ENCODE measurements at places on chromosomes 5 and 9.

GRCh38 chr5:114243281-114243971, 118.4 kb upstream of the KCNN2 start:
- no peak for DNase-seq

- no peak for DNase-seq
These were observed 157.0 kb upstream of the RAI14 start for GRCh38 chr5:34499001-34499734.

DNA sequence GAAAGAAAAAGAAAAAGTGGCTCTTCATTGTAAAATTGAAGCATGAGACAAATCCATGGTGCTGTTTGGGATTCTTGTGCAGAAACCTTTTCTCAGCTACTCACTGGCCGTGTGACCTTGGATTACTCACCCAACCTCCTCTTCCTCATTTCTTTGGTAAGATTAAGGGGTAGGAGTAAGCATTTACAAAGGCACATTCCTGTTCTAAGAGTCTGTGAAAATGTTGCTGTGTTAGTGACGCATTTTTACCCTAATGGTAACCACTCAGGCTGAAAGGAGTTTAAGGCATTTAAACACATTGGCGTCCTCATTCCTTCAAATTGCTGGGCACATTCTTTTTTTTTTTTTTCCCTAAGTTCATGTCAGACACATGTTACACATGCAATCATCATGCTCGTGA, 4.3 kb downstream of the RAI14 start:
- no peak for DNase-seq

GRCh38 chr9:123678038-123678877, 251.7 kb downstream of the DENND1A start:
- DNase-seq = no peak

GRCh38 chr5:35852084-35852734, 4.5 kb upstream of the IL7R start:
- DNase-seq = no peak

DNA sequence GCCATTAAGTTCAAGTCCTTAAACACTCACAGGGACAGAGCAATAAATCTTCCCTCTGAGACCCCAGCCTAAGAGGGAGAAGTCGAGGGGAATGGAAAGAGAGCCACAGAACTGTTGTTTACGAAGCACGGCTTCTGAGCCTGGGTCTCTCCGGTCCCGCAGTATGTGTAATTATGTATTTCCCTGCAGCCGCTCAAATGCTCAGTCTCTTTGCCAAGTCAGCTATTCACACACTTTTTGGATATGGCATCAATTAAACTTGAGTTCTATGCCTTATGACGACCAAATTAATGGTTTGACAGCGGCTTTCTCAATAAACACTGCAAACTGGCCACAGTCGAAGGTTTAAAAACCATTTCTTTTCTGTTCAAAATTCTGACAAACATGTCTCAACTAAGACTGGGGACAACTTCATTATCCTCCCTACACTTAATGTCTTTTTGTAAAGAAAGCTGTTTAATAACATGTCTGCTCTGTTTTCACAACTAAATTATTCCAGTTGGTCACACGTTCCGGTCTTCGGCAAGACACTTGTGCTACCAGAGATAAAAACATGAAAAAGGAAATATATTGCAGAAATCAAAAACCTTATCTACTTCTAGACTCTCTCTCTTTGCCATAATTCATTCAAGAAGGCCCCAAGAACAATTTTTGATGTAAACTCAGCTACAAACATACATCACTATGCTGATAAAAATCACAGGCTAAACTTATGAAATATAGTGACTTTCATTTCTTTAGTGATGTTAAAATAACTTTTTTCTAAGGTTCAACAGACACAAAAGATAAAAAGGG, 203.2 kb downstream of the GAPVD1 start:
- DNase-seq = no peak

GRCh38 chr9:14866200-14866749, 44.0 kb downstream of the FREM1 start:
- no peak for DNase-seq

- DNase-seq = no peak
These were observed 9.7 kb upstream of the RALGDS start for GRCh38 chr9:133130685-133131244.

GRCh38 chr5:145479857-145480256, 355.3 kb downstream of the PRELID2 start:
- DNase-seq = no peak

GRCh38 chr5:31664566-31664965, 25.6 kb downstream of the PDZD2 start:
- no peak for DNase-seq

GRCh38 chr5:43685252-43685950, 82.4 kb downstream of the NNT start:
- DNase-seq = no peak

DNA sequence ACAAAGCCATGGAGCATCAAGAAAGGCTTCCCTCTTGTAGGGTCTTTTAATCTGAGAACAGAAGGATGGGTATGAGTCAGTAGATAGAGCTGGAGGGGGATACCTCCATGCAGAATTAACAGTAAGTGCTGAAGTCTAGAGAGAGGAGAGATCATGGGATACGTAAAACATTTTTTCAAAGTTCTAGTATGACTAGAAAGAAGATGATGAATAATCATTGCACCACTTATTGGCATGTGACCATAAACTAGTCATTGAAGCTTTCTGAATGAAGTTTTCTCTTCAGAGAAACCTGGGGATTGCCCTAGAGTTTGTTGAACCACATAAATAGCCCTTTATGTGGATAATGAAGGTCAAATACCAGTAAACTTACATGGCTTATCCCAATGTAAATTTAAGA, 48.6 kb upstream of the PTPRD start:
- no peak for DNase-seq

DNA sequence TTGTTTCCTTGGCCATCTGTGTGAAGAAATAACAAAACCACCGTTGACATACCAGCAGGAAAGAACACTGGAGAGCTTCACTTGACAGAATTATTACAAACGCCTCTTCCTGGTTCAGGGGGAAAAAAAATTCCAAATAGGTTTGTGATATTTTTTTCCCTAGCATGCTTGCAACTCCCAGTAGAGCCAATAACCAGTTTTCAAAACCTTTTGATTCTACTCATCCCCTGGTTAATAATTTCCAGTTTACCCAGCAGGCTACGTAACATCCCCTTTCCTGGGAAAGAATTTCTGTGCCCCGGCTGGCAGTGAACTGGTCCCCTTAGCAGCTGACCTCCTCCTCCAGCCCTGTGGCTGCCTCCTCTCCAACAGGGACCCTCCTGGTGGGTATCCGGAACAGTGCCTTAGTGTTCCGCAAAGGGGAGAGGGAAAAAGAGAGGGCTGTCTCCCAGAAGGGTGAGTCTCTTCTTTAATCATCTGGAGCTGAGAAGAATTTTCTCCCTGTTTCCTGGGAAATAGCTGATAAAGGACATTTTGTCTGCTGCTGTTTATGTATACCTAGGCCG, 72.8 kb upstream of the BOD1 start:
- DNase-seq = no peak

DNA sequence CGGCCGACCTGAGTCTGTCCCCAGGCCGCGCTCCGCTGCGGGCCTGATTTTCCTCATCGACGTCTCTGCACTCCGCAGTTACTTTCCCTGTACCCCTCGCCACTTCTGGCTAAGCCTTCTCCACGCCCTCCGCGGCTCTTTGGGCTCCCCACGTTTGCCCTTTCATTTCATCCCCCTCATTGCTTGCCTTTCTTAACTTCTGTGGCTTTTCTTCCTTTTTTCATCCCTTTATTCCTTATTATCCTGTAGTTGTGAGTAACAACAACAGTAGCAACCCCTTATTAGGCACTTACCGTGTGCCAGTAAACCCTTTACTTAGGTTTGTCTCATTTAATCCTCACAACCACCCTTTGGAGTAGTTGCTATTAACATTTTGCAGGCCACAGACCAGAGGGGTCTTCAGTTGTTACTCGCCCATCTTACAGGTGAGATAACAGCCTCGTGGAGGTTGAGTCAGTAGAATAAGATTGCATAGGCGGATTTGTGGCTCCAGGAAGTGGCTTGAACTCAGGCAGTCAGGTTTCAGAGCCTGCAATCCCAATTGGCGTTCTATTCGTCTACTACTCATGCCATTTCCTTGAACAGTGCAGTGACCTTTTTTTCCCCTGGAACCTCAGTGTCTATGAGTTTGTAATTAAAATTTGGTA, 724 bp downstream of the TCERG1 start:
- no peak for DNase-seq

GRCh38 chr5:39309534-39309933, 54.8 kb downstream of the C9 start:
- DNase-seq = no peak

DNA sequence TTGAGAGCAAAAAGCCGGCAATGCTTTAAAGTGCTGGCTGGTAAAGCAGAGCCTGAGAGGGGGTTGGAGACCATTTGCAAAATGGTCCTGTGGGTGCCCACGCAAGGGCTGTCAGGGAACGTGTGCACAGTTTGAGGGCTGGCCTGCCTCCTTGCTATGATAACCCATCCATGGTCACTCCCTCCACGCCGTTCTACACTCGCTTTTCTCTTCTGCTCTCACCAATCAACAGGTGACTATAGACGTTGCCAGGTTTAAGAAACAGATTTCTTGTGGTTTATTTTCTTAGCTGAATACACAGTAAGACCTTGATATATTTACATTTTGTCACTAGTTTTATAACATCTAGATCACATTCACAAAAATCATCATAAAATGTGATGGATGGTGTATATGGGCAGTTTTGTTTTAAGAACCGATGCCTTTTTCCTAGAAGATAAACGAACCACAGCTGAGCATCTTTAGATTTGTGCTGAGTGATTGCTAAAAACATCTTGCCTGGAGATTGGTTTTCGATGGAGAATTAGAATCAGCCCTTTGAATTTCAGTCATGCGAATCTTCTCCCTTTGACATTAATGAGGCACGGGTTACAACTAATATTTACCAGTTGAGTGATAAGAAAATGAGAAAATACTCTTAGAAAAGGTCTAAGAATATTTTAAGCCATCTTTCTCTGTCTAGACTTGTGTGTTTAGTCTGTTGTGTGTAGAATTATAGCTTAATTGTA, 13.9 kb downstream of the MAP1B start:
- no peak for DNase-seq

DNA sequence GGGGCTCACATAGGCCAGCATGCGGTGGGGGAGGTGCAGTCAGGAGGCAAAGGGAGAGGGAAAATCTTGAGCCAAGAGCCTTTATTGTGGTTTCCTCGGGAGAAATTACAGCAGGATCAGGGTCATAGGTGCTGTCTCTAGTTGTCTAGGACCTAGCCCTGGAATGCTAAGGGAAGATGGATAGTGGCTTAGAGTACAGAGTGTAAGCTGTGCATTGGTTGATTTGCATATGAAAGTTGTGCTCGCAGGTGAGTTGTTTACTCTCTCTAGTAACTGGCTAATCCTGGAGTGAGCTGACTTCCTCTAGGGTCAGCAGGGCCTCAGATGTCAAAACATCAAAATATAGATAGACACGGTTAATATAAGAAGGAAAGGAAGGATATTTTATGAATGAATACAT, 877.7 kb downstream of the TLE4 start:
- no peak for DNase-seq

DNA sequence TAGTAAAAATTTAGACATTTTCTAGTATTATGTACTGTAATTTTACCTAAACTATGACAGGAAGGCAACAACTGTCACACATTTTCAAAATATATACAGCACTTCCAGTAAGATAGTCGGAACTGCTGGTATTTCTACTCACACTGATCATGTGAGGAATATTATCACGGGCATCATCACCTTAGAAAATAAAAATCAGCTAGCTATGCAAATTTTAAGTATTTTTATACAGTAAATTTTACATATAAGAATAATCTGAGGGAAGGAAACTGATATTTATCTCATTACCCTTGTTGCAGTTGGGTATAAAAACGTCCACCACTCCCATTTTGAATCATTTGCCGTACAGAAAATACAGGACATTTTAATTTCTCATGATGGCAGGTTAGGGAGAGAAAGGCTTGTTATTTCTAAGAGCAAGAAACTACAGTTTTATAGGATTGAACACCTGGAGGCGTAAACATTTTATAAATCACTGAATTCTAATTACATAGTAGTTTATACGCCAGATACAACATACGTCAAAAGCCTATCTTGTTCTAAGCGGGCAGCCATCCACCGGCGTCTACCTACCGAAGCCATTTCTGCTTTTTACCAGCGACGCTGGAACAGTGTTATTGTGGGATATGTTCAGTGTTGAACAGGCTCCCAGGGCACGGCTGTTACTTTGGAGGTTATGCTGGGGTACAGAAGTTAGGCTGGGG, 729 bp upstream of the TNPO1 start:
- no peak for DNase-seq

DNA sequence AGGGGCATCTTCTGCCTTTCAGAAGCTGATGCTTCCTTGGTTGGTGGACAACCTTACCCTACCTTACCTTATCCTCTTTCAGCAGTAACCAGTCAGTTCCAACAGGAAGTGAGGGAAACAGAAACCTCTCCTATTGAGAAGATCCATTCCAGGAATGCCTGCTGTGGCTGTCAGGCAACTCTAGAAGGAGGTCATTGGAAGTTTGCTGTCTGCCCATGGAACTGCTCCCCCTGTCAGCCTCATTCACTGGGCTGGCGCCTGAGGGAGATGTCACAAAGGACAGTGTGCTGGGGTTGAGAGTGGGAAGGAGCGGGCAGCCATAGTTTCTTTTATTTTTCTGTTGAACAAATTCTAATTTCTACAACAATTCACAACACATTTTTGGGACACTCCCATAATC, 54.7 kb downstream of the IRX1 start:
- DNase-seq = no peak

DNA sequence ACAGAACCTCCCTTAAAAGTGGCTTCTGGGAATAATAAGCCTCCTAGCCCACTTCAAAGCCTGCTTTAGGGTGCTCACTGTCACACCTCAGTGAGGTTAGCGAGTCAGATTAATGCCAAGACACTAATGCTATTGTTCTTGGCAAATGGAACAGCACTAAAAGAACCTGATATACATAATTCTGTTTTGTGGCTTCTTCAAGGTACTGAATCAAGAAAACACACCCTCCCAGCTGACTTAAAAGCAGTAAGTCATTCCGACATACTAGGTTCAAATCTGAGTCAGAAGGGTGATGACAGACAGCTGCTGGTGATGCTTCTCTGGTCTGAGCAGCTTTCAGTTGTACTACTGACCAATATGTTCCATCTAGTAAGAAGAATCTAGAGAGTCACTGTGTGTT, 121.6 kb downstream of the OXCT1 start:
- no peak for DNase-seq

All from GM18507 (cell line).